ENCODE measurements at places on chromosomes 1 and 21.

DNA sequence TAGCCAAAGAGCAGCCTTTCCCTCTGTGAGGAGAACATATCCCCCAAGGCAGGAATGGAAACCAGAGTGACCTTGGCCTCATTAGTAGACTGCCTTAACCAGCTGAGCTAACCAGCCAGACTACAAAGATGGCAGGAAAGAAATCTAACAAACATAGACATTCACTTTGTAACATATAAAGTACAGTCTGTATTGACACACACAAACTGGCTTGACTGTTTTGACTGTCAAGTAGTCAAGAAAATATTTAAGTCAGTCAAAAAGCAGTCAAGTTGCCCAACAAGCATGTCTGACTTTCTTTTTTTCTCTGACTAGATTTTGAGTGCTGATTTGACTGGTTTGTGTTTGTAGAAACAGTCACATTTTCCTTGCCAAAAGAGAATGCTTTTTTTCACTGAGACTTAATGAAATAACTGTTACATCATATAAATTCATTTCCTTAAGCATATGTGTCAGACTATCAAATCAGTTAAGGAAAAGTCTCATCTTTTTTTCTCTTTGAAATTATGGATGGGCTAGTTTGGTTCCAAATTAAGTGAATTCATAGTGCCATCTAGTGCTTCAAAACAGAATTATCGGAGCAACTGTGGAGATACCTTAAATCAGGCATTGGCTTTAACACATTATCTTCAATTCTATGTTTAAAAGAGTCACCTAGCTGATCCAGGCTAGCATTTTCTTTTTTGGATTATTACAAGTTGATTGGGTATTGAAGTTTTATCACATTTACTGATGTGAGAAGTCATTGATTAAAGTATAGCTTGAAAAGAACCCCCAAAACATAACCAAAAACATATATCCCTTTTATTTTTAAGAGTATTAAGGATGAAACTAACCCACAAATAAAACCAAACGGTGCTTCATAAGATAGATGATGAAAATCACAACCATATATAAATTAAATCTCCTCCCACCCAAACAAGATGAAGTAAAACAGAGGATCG lies 75.0 kb downstream of the ATP6V1G3 start:
- no peak for DNase-seq

DNA sequence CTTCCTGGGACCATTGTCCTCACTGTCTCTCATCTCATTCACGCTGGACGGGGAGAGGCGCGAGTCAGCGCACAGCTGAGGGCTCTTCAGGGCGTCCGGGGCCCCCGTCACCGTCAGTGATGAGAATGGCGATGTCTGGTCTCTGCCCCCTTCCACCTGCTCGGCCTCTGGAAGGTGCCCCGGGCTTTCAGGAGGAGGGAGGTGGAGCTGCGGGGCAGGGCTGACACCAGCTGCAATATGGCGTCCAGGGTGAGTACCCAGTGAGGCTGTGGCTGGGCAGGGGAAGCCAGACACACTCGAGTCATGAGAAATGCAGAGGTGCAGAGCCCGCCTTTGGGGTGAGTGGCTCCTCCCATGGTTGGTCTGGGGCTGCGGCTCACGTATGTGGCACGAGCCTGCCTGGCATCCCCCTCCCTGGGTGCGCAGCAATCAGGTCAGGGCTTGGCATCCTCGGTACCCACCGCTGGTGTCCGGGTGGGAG lies 15.1 kb downstream of the MORN1 start:
- no peak for DNase-seq

DNA sequence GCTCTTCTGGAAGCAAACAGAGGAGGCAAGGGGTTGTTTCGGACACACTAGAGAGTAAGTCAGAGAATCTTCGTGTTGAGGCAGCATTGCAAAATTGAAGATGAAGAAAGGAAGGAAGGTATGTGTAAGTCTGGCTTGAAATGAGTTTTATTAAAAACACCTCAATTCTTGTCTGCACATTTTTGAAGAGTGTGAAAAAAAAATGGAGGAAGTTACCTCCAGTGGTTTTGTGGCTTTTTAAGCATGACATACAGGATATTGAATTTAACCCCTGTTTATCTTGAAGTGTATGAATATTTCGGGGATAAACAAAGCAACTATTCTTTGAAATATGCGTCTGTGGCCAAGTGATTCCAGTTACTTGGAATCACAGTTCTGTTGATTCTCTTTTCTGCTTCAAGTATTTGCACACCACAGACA lies 203.2 kb upstream of the SGIP1 start:
- no peak for DNase-seq

GRCh38 chr1:42679364-42679983 lies 2.7 kb upstream of the YBX1 start:
- no peak for DNase-seq

GRCh38 chr1:208825300-208825699 lies 581.1 kb upstream of the PLXNA2 start:
- no peak for DNase-seq

DNA sequence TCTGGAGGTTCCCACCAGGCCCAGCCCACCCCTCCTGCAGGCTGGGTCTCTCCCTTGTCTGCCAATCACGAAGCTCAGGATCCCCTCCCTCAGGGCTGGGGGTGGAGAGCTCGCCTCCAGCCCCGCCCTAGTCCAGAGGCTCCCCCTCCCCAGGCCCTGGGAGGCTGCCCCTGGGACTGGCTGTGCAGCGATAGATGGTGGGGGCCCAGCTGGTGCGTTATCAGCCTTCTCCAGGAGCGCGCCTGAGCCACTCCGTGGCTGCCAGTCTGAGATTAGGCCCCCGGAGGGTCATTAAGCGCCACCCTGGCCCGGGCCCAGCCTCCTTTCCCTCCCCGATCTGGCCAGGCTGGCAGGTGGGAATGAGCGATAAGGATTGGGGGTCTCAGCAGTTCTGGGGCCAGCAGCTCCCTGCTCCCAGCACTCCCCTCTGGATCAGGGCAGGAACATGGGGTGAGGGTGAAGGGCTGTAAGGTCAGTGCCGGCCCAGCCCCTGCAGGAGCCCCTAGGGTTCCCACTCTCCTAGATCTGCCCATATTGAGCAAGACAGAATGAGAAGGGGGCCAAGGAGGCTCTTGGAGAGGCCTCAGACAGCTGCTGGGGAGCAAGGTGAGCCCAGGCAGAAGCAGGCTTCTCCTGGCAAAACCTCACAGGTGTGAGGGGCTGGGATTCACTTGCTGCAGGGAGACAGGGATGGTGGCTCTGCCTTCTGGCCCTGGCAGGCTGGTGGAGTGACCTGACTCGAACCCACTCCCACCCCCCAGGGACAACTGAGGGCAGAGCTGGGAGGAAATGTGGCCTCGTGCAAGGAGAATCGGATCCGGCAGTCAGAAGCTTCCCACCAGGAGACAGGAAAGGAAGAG lies 8.5 kb downstream of the PDZK1IP1 start:
- DNase-seq, result no peak

DNA sequence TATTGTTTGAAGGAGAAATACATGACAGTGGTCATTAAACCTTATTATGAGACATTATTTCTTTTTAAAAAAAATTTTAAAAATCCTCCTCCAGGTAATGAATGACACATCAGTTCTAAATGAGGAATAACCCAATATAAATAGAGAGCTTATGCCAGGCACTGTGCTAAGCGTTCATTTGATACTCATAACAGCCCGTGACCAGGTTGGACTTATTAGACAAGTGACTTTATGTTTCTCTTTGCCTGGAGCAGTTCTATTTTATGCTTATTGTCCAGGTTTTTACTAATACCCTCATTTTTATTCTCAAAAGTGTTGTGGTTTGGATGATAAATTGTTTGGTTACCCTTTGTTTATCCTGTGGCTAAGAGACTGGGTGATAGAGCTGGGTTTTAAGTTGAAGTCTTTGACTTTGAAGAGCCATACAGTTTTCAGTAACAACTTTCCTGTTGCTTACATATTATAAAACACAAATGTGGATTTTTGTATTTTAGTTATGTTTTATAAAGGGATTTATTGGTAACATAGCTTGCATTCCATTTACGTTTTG lies 84.2 kb downstream of the RABGAP1L start:
- DNase-seq, result no peak

- DNase-seq, result no peak
Measured at GRCh38 chr1:17924578-17924977, 169.4 kb downstream of the ACTL8 start.

DNA sequence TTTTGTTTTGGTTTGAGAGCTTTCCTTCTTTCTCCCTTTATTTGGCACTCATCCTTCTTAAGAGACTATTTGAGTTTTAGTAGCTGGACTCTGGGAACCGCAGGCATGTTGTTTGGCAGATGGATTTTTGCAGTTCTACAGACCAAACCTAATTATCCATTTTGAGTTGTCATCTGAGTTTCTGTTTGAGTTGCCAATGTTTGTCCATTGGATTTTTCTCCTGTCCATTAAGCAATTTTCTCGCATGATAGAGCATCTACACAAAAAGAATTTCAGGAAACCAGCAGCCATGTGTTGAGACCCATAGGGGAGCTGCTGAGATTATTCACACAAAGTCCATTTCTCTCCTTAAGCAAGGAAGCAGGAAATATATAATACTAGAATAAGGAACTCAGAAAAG lies 17.2 kb upstream of the CXADR start:
- no peak for DNase-seq

GRCh38 chr1:36322786-36323635 lies 434 bp downstream of the EVA1B start:
- DNase-seq, result peak; percentile 80

DNA sequence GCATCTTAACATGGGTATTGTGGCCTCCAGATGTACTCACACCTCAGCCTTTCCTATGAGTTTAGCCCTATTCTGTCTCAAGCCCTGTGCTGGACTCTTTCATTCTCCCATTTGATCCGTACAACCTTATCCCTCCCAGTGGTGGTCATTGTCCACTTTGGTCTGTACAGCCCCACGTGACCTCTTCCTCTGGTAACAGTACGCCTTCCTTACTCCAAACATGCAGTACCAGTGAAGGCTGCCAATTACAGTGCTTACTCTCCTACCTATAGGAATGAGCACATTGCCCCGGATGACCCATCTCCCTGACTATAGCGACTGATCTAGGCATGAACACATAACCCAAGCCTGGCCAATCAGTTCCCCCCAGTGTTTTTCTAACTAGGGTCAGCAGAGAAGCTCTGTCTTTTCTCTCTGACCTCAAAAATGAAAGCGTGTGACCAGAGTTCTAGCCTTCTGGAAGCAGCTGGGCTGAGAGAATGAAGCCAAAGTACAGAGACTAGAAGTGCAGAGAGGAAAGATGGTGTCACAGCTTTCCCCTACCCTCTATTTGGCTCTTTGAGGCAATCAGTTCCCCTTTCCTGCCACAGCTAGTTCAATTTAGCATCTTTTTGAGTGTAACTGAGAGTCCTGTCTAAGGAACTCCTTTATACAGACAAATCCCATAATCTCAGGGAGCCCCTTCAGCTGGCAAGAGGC lies 9.9 kb upstream of the QSOX1 start:
- no peak for DNase-seq

Measured in activated CD8-positive, alpha-beta memory T cell treated with anti-CD3 and anti-CD28 coated beads, Interleukin-2, amount 50 U/mL, for 48 hours (primary cell).